ENCODE measurements at places on chromosomes 7 and 10.
A peak's percentile ranks its signal among the peaks of the same experiment; 100 is the strongest.

DNA sequence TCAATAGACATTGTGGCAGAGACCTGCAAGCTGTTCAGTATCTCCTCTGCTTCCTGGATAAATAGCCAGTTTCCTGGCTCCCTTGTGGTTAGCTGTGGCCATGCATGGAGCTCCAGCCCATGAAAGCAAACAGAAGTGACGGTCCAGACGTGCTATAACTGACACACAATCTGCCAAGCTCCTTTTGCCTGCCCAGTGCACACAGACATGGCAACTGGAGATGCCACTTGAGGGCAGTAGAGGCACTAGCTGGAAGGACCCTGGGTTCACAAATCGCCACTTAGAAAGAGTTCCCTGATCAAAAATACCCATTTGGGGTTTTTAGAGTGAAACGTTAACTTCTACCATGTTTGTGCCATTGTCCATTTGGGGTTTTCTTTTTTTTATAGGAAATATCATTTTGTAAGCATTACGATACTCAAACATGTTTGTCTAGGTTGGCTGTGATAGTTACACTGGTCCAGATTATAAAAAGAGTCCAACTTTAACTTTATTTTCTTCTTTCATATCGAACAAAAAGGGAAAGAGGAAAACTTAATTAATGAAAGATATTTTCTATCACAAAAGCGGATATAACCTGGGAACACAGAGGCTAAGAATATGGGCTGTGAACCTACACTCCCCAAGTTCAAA, 31.3 kb downstream of the KIN start:
- no peak for DNase-seq

GRCh38 chr10:15744217-15744865, 24.6 kb upstream of the ITGA8 start:
- peak; percentile 17 for DNase-seq

GRCh38 chr10:55446441-55447002, 645.5 kb upstream of the PCDH15 start:
- DNase-seq, result no peak

- DNase-seq, result no peak
Observed at GRCh38 chr7:131145026-131145425, 182.7 kb upstream of the MKLN1 start.

- peak; percentile 17 for DNase-seq
Observed at GRCh38 chr7:24659505-24659904, 86.3 kb downstream of the PALS2 start.

- no peak for DNase-seq
Observed at GRCh38 chr7:133795068-133795665, 332.0 kb upstream of the LRGUK start.

DNA sequence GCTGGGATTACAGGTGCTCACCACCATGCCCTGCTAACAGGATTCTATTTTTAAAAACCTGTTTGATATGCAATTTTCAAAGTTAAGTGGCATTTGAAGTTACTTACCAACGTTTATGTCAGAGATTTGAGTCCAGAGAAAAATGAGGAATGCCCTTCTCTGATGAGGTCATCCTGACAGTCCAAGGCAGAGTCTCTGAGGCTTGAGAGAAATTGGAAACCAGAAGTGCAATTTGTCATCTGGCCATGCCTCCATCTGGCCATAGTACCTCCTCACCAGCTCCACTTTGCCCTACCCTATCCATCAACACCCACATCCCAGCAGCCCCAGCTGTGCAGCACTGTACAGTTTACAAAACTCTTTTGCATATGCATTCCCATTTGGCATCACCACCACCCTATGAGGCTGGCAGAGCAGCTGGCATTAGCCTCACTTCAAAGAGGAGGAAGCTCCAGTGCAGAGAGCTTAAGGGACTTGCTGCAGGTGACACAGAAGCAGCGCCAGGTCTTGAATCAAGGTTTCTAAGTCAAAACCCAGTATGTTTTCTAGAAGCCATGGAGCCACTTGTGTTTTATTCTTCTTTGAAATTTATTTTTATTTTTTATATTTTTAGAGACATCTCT, 54.5 kb upstream of the PDZD8 start:
- no peak for DNase-seq

- no peak for DNase-seq
Observed at GRCh38 chr10:102247734-102248133, 2.4 kb downstream of the GBF1 start.

DNA sequence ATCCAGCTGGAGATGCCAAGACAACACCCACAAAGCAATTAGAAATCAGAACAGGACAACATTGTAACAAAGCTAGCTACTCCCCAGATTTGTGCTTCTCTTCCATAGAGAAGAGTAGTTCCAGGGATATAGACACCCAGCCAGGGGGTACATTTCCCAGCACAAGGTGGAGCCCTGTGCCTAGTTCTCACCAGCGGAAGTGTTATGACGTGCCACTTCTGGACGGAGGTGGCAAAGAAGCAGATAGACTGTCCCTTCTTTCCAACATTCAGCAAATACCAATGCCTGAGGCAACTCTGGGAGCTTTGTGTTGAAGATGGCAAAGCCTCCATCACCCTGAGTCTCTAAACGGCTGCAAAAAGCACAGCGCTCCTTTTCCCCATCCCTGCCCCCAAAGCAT, 23.4 kb upstream of the GSAP start:
- DNase-seq, result no peak

DNA sequence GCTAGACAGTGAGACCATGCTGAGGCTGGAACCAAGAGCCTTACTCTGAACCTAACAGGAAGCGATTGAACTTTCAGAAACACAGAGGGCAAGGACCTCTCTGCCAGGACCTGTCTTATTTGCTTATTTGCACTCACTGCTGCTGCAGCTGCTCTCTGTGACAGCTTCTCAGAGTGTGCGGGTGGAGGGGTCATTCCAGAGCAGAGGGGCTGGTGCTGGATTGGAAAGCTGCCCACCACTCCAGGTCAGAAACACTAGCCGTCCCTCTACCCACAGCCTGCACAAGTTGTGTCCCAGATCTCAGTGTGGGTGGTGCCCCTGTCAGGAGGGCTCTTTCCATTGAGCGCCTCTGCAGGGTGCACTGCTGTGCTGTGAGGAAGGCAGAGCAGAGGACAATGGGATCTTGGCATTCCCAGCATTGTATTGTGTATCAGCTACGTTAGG, 126.2 kb downstream of the CCNY start:
- DNase-seq, result no peak

- DNase-seq, result no peak
Observed at GRCh38 chr10:69360485-69361302, 56.0 kb downstream of the TACR2 start.

DNA sequence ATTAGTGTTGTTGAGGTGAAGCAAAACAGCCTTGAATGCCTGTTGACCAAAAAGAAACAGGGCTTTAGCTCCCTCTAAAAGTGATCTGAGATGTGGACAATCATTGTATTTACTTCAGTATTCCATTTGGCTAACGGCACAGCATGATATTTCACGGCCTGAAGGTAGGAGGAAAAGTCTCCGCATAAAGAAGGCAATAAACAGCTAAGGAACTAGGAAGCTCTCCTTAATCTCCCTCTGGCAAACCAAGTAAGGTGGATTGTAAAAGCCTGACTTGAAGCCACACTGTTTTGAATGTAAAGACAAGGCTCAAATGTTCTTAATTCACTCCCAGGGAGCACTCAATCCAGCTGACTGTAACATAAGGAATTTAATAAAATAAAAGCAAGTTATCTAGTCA, 160.0 kb upstream of the ZNF804B start:
- DNase-seq, result no peak

- DNase-seq, result peak; percentile 53
Observed at GRCh38 chr7:117435475-117436043, 8.3 kb upstream of the ASZ1 start.

DNA sequence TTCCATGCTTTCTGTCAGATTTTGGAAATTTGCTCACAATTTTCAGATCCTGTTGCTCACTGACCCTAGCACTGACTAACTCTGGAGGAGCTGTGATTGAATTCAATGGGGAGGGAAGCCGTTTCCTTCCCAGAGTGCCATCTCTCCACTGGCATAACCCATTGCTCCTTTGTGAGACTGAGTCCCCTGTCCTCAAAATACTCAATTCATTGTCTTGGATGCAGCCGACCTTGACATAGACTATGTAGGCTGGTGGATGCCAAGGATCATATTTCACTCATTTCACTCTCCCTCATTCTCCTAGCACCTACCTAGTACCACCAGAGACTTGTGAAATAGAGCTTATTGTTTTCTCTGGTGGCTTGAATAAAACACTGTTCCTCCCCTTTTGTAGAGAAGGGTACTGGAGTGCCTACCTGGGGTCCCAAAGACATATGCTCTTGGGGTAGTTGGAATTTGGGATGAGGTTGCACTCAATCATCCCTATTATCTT, 511.3 kb upstream of the ZMIZ1 start:
- no peak for DNase-seq

DNA sequence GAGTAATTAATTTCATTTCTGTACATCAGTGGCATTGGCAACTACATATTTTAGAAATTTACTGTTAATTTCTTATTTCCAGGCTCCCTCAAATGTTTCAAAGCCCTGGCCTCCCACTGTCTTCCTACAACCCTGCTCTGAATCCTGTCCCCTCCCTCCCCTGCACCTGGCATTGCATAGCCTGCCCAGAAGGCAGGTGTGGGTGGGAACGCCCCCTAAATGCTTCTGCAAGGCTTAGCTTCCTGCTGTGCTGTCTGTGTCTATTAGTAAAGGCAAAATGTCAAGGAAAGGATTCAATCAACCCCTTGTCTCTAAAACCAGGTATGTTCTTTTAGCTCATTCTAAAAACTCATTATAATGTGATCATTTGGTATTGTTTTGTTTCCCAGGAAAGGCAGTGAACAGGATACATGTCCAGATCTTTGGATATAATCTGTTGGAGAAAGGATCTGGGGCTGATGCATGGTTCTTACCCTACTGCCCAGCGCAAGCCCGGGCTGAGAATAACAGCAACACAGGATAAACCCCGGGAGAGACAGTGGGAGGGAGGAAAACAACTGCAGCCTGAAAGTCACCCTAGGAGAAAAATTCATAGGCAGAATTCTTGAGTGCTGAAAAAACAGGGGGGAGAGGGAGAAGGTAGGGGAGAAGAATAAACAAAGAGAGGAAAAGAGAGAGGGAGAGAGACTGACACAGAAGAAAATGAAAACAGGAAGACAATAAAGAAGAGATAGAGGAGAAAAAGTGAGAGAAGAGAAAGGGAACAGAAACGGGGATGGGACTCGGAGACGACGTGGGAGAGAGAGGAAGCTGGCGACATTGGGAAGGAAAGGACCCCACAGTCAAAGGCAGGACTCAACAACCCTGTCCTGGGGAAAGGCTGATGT, 589 bp downstream of the ZNF488 start:
- DNase-seq, result no peak

DNA sequence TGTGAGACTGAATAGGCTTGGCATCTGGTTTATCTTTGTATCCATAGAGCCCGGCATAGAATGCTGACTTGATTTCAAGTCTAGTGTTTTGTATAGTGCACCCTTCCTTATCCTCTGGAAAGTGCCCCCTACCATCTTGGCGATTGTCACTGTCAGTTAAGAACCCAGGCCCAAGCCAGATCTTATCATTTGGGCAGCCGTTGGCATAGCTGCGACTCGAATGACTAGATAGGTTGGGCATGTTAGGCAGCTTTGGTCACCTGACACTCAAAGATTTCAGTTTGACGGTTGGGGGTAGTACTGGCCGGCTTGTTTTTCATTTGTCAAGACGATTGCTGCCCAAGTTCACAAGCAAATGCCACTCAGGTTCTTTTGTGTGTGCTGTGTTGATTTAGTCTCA, 6.6 kb downstream of the NIPSNAP2 start:
- DNase-seq, result no peak

DNA sequence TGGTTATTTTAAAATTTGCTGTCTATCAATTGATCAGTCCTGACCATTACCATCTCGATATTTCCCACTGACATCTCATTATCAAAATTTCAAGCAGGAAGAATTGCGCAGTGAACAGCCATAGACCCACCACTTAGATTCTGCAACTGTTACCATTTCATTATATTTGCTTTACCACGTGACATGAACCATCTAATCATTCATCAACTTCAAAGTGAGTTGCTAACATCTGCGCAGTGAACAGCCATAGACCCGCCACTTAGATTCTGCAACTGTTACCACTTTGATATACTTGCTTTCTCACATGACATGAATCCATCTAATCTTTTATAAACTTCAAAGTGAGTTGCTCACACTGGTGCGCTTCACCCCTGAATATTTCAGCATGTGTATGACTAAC, 22.5 kb downstream of the FOXL3 start:
- no peak for DNase-seq

DNA sequence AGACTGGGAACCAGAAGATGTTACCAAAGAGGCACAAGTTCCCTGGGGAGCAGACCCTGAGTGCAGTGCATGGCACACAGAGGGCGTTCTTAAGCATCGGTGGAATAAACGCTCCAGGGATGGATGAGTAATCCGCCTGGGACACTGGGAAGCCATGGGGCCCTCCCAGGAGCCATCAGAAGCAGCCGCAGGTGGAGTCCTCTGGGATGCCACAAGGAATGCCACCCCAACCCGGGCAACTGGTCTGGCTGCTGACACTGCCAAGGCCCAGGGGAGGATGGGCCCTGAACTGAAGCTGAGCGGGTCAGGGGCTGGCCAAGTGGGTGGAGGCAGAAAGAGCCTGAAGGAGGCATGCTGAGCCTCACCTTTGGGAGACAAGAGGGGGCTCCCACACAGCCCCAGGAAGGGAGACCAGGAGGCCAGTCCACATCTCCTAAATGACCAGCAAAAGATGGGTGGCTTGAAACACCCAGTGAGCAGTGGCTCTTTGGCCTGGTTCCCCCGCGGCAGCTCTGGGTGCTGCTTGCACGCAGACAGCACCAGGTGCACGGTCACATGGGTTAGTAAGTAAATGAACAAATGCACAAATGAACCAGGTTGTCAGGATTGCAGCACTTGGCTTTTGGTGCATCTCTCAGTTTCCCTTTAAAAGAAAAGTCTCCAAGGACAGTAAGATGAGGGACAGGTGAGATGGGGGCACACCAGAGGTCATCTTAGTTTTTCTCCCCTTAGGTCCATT, 141.3 kb upstream of the ZMIZ1 start:
- no peak for DNase-seq

GRCh38 chr10:9075420-9075819, 1020.9 kb downstream of the GATA3 start:
- DNase-seq, result no peak

- peak; percentile 33 for DNase-seq
Observed at GRCh38 chr7:87600130-87601124, at the start of gene ABCB1. ABCB1 (minus strand) TSS chr7:87600884; CDS start chr7:87600184, 700 bp downstream.

- DNase-seq, result no peak
Observed at GRCh38 chr7:25840209-25840792, 311.7 kb upstream of the NFE2L3 start.

- no peak for DNase-seq
Observed at GRCh38 chr10:6154566-6154965, 48.2 kb upstream of the PFKFB3 start.

Data from GM06990 (cell line).